Stimulated activated CD8-positive, alpha-beta memory T cell treated with anti-CD3 and anti-CD28 coated beads, Interleukin-4, amount 100 ng/mL, for 24 hours (primary cell): ENCODE measurements at places on chromosomes 13 and 19.

GRCh38 chr13:27962982-27963381, 6.1 kb downstream of the CDX2 start:
- no peak for DNase-seq

GRCh38 chr13:102729560-102730270, 34.9 kb upstream of the METTL21C start:
- DNase-seq: no peak

DNA sequence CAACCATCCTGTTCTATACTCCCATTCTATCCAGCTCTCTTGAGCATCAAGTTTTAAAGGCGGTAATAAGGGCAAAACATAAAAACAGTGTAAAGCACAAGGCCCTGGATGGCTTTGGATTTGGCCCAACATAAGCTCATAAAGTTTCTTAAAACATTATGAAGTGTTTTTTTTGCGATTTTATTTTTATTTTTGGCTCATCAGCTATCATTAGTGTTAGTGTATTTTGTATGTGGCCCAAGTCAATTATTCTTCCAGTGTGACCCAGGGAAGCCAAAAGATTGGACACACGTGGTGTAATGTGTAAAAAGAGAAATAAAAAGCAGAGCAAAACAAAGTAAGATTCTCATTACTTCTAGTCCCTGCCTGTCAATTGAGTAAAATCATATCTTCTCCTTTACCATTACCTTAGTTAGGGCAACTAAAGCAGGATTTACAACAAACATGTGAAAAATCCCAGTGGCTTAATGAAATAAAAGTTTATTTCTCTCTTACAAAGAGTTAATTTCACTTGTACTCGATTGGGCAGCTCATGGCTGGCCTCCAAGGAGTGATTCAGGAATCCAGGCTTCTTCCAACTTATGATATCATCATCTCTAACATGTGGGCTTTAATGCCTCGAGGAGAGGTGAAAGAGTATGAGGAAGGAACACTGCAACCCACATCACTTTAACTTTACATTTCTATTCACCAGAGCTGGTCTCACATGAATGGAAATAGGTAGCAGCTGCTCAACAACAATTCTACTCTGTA, 725.2 kb upstream of the SLITRK1 start:
- DNase-seq: no peak

- DNase-seq: no peak
Measured at GRCh38 chr13:46639033-46639981, 86.3 kb downstream of the LRCH1 start.
